Stimulated activated memory B cell treated with anti-CD40 and anti-IgM and Interleukin-4, amounts not matched to agents 10 μg/mL and 1 μg/mL and 100 μg/mL, for 72 hours (primary cell): ENCODE measurements at places on chromosomes 3 and 15.

GRCh38 chr3:26102376-26102775, 312.5 kb downstream of the OXSM start:
- no peaks in the 10 kb centered on the region for H3K4me1 ChIP-seq
- no peak for ATAC-seq
- H3K36me3 ChIP-seq, result no peaks in the 10 kb centered on the region
- no peak overlapping the region for H3K27ac ChIP-seq
- no peaks in the 10 kb centered on the region for H3K27me3 ChIP-seq

GRCh38 chr3:42499478-42499871, 3.0 kb upstream of the VIPR1 start:
- peaks cover 23% of the 10 kb centered on the region for H3K4me1 ChIP-seq
- peaks cover 34% of the 10 kb centered on the region for H3K27me3 ChIP-seq
- ATAC-seq, result no peak
- no peaks in the 10 kb centered on the region for H3K36me3 ChIP-seq
- H3K27ac ChIP-seq, result no peak overlapping the region
- H3K4me3 ChIP-seq, result no peak overlapping the region

GRCh38 chr3:154275292-154275691, 49.0 kb downstream of the DHX36 start:
- H3K4me3 ChIP-seq, result no peak overlapping the region
- no peak for ATAC-seq
- no peak overlapping the region for H3K27ac ChIP-seq
- peaks cover 67% of the 10 kb centered on the region for H3K36me3 ChIP-seq
- no peaks in the 10 kb centered on the region for H3K27me3 ChIP-seq
- H3K4me1 ChIP-seq, result no peaks in the 10 kb centered on the region

DNA sequence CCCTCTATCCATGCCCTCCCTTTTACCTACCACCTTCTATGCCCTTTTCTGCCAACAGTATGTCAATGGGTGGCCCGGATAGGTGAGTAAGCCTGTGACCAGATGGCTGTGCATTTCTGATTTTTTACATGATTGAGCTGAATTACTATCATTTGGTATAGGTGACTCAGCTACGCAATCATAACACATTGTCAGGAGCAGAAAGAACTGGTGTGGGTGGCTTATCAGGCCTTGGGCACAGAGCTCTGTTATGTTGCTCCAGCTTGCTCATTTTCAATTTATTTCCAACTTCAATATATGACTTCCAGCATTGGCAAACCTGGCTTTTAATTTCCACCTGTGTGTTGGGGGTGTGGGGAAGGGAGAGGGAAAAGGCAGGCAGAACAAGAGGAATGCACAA, 86.6 kb upstream of the AGBL1 start:
- no peak overlapping the region for H3K4me3 ChIP-seq
- H3K27ac ChIP-seq, result no peak overlapping the region
- ATAC-seq, result no peak
- no peaks in the 10 kb centered on the region for H3K27me3 ChIP-seq
- no peaks in the 10 kb centered on the region for H3K4me1 ChIP-seq

GRCh38 chr15:67887776-67888175, 47.9 kb upstream of the RNU6-1 start:
- H3K4me3 ChIP-seq, result no peak overlapping the region
- no peak for ATAC-seq
- no peak overlapping the region for H3K27ac ChIP-seq
